ENCODE measurements at places on chromosomes 7 and 10.

- no peak for DNase-seq
These were observed 54.3 kb upstream of the AKR1E2 start for GRCh38 chr10:4771554-4772201.

GRCh38 chr7:92949748-92950147 lies 113.4 kb upstream of the CDK6 start:
- no peak for DNase-seq

- DNase-seq = no peak
These were observed 94.4 kb downstream of the VOPP1 start for GRCh38 chr7:55477781-55478374.

DNA sequence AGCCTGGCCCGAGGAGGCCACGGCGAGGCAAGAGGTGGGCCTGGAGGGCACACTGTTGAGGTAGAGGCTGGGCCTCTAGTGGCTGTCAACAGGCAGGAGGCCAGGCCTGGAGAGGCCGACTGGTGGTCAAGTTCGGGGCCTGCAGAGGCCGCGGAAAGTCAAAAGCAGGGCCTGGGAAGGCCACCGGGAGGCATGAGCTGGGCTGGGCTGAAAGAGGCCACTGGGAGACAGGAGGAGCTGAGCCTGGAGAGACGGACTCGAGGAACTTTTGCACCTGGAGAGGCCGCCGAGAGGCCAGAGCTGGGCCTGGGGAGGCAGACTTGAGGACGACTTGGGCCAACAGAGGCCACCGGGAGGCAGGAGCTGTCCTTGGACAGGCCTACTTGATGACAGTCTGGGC lies 321.2 kb downstream of the ZNF479 start:
- no peak for DNase-seq

GRCh38 chr7:21191321-21192073 lies 236.4 kb upstream of the SP4 start:
- no peak for DNase-seq

GRCh38 chr7:156650042-156650441 lies 9.5 kb downstream of the RNF32 start:
- no peak for DNase-seq

DNA sequence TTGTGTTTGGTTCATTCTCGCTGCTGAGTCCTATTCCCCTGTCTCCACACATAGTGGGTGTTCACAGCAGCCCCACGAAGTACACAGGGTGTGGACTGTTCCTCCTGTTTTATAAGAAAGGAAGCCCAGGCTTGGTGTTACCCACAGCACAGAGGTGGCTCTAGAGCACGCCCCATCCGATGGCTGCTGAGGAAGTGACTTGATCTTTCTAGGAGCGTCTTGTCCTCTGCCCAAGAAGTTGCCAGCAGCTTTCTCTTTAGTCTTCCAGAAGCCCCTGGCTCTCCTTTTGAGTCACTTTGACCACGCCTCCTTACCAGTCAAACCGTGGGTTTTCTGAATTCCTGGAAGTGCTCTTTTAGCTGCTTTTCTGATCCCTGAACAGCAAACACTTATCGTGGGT lies 94.0 kb downstream of the GRK5 start:
- peak; percentile 75 for DNase-seq

DNA sequence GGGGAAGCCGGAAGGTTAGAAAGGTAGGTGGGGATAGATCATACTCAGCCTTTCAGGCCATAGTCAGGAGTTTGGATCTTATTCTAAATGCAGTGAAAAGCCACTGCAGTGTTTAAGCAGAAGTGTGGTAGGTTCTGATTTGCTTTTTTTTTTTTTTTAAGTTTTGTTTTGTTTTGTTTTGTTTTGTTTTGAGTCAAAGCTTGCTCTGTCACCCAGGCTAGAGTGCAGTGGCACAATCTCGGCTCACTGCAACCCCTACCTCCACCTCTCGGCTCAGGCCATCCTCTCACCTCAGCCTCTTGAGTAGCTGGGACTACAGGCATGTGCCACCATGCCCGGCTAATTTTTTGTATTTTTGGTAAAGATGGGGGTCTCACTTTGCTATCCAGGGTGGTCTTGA lies 23.5 kb downstream of the RHOBTB1 start:
- no peak for DNase-seq

DNA sequence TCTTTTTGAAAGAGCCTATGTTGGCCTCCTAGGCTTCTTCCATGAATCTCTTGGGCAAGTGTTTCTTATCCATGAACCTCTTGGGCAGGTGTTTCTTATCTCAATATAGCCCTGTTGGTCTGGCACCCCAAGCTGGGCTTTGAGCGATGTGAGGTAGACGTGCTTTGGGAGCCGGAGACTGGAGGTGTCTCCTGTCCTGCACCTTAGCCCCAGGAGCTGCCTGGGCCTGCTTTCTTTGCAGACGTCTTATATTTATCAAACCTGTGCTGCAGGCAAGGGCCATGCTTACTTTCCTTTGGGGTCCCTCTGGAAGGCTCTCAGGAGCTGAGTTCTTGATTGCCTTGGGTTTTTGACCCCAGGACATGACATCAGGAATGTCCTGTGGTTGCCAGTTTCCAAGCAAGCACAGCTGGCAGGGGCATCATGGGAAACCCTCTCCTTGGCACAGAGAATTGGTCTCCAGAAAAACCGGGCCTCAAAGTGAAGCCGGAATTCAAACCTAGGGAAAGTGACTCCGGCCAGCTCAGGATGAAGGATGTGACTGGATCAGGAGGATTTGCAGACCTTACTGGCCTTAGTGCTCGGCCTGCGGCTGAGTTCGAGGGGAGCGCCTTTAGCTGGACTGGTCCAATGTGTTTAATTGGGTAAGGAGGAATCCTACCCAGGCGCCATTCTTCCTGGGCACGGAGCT lies 2.8 kb downstream of the JAKMIP3 start:
- DNase-seq = no peak

- DNase-seq = no peak
These were observed 134.3 kb downstream of the ACTR3B start for GRCh38 chr7:152893801-152894294.

- no peak for DNase-seq
These were observed 43.9 kb upstream of the GSAP start for GRCh38 chr7:77460057-77460486.

GRCh38 chr10:688312-689120 lies 952 bp downstream of the DIP2C start:
- DNase-seq = no peak

GRCh38 chr10:1057106-1057657 lies 997 bp downstream of the WDR37 start:
- no peak for DNase-seq

DNA sequence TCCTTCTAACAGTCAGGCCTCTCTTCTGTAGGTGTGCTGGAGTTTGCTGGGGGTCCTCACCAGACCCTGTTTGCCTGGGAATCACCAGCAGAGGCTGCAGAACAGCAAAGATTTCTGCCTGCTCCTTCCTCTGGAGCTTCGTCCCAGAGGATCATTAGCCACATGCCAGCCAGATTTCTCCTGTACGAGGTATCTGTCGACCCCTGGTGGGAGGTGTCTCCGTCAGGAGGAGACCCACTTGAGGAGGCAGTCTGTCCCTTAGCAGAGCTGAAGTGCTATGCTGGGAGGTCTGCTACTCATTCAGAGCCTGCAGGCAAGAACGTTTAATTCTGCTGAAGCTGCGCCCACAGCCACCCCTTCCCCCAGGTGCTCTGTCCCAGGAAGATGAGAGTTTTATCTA lies 611.1 kb upstream of the COBL start:
- DNase-seq = no peak

DNA sequence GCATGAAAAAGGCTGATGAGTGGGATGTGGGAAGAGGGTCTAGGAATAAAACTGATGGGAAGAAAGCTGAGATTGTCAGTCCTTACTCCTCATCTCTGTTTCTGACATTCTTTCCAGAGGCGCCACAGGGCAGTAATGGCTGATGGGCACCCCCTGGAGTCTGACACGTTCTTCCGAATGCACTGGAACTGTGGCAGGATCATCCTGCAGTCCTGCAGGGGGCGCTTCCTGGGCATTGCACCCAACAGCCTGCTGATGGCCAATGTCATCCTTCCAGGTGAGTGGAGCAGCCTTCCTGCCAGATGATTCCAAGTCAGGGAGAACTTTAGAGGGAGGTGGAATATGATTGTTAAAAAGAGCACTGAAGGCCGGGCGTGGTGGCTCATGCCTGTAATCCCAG lies 4.8 kb downstream of the FSCN3 start:
- DNase-seq = no peak
